Activated naive CD4-positive, alpha-beta T cell treated with Interleukin-2 at 50 U/mL for 16 hours (primary cell): ENCODE measurements at places on chromosomes 7 and 10.

DNA sequence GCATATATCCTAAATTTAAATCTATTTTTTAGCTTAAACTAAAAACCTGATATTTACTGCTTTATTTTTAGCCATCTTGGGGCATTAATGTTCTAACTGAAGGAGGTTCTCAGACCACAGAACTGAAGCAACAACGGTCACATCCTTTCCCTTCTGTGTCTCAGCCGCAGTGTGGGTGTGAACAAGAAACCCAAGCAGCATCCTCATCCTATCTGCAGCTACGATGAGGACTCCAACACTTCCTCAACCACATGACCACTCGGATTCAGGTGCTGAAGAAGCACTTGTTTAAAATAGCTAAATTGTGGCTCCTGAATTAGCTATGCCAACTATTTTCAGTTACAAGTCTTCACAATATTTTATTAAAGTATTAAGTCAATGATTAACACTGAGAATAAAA is 5.3 kb downstream of the ESYT2 start:
- DNase-seq = peak; percentile 66

- peak; percentile 17 for DNase-seq
These were observed 817 bp downstream of the SRI start for GRCh38 chr7:88218836-88219605.

GRCh38 chr7:150384406-150385301 is 5.5 kb downstream of the ZNF775 start:
- no peak for DNase-seq

DNA sequence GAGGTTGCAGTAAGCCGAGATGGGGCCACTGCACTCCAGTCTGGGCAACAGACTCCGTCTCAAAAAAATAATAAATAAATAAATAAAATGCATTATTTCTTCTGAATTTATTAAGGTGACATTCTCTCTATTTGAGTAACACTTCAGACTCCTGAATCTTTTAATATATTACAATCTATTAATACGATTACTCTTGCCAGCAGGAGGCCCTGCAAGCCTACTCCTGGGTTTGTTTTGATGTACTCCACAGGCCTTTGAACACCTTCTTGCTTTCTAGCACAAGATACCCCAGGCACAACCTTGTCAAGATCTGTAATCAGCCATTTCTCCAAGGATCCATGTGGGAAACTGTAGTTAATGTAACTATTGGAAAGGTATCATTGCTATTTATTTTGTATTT is 63.5 kb downstream of the COBL start:
- no peak for DNase-seq

GRCh38 chr7:141074162-141074991 is 513 bp downstream of the TMEM178B start:
- DNase-seq = peak; percentile 16
